ENCODE measurements at places on chromosomes 1 and 21.
A peak's percentile ranks its signal among the peaks of the same experiment; 100 is the strongest.

DNA sequence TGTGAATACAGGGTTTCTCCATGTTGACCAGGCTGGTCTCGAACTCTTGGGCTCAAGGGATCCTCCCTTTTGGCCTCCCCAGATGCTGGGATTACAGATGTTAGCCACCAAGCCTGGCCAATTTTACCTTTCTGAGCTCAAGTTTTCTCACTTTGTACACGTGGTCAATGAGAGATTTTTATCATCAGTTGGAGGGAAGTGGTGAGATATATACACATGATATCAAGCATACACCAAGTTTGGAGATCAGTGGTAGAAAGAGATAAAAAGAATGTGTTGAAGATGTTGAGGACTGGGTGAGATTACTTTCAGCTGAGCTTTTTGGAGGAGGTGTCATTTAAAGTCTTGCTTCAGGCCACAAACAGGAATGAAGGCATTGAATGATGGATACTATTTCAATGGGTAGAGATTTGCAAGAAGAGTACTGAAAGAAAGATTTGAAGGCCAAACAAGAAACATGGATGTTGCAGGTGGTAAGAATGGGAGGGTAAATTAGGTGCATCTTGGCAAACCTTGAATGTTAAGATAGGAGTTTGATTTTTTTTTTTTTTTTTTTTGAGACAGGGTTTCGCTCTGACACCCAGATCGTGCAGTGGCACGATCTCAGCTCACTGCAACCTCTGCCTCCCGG is 3.0 kb upstream of the SESN2 start:
- peak; percentile 52 for DNase-seq

DNA sequence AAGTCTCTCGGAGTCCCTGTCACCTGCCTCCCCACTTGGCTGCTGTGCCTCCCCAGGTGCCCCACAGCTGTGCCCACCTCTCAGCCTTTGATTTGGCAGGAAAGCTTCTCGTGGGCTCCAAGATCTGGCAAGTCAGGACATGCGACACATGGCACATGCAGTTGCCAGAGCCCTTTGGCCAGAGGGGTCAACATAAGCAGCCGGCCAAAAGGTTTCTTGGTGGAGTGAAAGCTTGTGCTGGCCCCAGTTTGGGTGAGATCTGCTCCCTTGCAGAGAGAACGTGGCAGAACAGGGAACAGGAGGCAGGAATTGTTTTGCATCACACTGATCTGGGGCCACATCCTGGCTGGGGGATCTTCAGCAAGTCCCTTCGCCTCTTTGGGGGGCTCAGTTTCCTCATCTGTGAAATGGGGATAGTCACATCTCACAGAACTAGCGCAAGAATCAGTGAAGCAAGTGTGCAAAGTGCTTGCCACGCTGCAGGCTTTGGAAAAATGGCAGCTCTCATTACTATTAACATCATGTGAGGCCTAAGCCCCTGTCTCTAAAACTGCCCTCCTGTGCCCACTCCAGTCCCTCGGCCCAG is 232.6 kb downstream of the TRABD2B start:
- no peak for DNase-seq

GRCh38 chr1:25780318-25781129 is 19.5 kb upstream of the SELENON start:
- no peak for DNase-seq

GRCh38 chr1:32881871-32882850 is 4.1 kb upstream of the HPCA start:
- no peak for DNase-seq

DNA sequence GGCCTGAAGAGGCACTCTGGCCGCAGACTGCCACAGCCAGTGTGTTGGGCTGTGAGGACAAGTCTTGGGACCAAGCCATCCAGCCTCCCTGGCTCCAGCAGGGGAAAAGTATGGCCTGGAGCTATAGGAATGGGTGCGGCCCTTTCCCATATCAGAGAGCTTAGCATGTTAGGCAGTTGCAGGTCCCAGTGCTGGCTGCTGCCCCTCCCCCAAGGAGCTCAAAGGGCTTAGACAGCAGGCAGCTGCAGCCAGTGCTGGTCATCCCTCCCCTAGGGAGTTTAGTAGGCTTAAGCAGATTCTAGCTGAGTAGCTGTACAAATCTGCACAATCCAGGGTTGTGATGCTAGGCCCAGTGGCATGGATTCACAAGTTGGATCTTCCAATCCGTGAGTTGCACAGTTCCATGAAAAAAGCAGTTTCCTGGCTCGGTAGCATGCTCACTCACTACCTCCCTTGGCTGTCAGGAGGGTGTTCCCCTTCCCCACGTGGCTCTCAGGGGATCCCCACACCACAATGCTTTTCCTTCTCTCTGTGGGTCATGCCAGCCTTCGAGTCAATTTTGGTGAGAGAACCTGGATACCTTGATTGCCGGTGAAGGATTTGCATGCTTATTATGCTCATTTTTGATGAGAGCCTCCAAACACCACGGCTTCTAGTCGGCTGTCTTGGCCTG is 1490.8 kb downstream of the BRINP3 start:
- DNase-seq, result no peak

GRCh38 chr1:117001254-117001927 is at the start of gene CD101:
TSS of gene CD101 (plus strand) at chr1:117001760. CDS start at chr1:117001818, 58 bp downstream.
- no peak for DNase-seq

DNA sequence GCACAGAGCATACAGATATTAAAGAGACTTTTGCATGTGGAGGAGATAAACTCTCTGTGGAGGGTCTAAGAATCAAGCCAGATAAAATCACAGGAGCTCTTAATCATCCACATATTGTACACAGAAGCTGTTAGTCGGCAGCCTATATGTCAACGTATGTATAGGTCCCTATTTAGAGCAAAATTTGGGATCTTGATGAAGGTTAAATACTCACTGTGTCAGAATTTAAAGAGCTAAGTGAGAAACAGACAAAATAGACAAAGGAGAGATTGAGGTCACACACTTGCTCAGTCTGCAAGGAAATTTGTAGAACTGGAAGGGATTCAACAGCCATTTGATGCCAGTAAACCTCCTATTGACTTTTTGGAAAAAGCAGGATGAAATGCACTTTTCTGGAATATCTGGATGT is 4.1 kb upstream of the IRF2BP2 start:
- no peak for DNase-seq

DNA sequence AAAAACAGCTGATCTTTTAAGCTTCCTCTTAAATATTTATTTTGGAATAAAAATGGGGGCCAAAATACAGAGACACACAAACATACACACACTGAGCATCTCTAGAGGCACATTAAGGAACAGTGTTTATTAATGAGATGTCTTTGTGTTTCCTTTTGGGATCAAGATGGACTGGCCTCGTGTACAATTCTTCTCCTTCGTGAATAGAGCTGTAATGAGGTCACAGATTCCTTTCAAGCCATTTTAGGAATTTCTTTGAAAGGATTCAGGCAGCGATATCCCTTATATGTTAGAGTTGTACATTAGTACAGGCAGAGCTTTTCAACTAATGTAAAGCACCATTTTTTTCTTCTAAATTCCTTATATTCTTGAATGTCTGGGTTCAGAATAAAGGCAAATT is 295.7 kb downstream of the CHRM3 start:
- DNase-seq, result no peak

GRCh38 chr1:167452483-167452882 is 65.8 kb downstream of the CD247 start:
- no peak for DNase-seq

DNA sequence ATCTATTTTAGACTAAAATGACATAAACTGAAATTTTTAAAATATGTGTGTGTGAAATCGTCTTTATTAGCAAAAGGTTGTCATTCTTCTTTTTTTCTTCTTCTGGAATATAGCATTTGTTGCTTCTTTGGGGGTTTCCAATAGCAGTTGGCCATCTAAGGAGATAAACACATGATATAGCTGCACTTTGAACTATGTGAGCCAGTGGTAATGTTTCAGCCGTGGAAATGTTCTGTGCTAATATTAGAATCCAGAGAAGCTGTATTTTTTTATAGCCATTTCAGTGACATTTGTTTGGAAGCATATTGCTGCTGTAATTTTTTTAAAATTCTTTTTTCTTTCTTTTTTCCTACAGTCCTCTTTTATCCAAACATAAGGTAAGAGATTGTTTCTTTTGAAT is 75.1 kb downstream of the CNST start:
- no peak for DNase-seq

- no peak for DNase-seq
Observed at GRCh38 chr1:78274814-78275213, 216.0 kb upstream of the PTGFR start.

DNA sequence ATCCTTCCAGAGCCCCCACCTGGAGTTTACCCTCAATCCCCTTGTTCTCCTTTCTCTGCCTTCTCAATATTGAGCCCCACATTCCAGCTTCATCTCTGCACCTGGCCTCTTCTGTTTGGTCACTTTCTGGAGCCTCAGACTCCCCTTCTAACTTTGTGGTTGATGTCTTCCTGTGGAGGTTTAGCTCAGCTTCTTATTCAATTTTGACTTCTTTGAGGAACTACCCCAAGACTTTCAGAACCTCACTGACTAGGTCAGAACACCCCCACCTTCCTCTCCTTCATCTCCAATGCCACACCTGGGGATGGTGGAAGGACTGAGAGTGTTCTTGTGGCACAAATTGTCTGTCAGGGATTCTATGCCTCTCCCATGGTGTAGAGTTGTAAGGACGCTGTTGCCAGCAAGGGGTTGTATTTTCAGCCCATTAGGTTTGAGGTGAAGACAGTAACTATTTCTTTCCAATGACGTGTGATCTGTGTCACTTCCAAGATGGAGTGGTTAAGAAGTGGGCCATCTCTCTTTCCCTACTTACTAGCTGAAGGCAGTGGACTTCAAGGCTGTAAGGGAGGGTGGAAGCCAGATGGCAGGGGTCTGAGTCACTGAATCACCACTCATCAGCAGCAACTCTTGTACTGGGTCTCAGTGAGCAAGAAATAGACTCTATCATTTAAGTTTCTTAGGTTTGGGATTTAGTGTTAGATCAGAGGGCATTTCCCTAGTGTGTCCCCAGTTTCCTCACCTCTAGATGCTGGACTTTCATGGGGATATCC is 80.6 kb downstream of the PAPPA2 start:
- DNase-seq, result no peak

DNA sequence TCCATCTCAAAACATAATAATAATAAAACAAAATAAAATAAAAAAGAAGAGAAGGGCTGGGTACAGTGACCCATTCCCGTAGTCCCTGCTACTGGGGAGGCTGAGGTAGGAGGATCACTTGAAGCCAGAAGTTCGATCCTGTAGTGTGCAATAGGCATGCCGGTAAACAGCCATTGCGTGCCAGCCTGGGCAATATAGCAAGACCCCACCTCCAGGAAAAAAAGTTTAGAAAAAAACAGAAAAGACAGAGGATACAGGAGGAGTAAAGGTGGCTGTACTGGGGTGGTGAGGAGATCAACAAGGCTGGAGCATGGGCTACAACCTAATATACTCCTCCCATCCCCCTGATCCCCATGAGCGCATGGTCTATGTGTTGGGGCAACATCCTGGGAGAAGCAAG is 30.8 kb downstream of the PTAFR start:
- DNase-seq, result no peak

GRCh38 chr21:46253610-46254124 is 25.1 kb upstream of the LSS start:
- DNase-seq, result peak; percentile 99

- DNase-seq, result no peak
Observed at GRCh38 chr1:176717066-176717750, 254.2 kb downstream of the PAPPA2 start.

DNA sequence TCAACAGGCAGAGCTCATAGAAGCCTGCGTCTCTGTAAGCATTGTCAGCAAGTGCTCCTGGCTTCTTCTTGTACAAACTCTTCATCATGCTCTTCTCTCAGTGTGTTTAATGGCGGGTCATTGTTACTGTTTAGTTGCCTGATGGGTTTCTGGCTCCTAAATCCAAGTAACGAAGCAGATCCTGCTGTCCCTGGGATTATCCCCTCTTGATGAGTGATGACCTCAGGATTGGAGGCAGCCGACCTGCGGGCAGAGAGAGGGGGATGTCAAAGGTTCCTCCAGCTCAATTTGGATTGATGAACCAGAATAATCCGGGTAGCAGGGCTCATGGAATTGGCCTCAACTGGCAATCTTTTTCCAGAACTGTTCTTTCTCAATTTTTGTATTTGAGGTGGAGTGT is 66.1 kb upstream of the BARHL2 start:
- no peak for DNase-seq

DNA sequence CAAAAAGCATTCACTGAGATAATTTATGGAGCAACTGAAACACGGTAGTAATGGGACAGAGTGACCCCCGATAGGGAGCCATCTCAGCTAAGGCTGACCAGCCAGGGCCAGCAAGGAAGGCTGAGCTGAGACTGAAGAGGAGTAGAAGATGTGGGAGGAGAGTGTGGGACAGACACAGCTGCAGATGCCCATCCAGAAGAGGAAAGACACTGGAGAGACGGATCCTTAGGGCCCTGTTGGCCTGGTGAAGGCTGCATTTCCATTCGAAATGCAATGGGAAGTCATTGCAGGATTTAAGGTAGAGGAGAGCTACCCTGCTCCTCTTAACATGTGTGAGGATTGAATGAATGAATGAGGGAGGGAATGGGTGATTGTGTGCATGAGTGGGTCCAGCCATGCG is 44.0 kb upstream of the LRP8 start:
- DNase-seq, result no peak

Data from GF-D8 (cell line).